EH (cell line): ENCODE measurements at places on chromosomes 1 and 21.

DNA sequence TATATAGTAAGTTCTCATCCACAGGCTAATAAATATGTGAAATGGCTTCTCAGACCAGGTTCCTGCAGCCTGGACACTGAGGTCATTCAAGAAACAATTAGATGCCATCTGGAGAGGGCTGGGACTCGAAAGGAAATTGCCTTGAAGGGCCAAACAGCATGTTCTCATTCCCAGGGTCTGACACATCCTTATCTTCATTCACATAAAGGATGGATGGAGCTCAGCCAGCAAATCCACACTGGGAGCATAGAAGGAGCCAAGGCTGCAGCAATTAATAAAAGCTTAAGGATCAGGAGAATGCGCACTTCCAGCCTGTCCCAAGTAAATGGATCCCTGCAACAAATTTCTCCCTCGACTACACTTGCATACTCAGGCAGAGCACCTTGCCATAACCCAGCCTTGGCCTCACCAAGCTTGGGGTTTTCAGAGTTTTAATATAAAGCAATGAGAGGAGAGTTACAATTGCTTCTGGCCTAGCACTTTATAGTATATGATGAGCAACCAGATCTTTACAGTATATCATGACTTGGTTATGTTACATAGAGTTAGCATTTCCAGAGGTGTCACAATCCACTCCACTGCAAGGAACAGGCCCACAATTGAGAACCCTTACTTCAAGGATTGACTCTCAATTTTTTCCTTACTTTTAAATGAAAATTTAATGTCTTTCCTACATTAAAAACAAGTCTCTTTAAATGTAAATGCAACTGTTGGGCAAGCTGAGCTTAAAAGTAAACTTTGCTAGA, 55.9 kb downstream of the BCAR3 start:
- DNase-seq, result peak; percentile 99

GRCh38 chr1:1597275-1597930, 2.5 kb downstream of the FNDC10 start:
- peak; percentile 46 for DNase-seq

DNA sequence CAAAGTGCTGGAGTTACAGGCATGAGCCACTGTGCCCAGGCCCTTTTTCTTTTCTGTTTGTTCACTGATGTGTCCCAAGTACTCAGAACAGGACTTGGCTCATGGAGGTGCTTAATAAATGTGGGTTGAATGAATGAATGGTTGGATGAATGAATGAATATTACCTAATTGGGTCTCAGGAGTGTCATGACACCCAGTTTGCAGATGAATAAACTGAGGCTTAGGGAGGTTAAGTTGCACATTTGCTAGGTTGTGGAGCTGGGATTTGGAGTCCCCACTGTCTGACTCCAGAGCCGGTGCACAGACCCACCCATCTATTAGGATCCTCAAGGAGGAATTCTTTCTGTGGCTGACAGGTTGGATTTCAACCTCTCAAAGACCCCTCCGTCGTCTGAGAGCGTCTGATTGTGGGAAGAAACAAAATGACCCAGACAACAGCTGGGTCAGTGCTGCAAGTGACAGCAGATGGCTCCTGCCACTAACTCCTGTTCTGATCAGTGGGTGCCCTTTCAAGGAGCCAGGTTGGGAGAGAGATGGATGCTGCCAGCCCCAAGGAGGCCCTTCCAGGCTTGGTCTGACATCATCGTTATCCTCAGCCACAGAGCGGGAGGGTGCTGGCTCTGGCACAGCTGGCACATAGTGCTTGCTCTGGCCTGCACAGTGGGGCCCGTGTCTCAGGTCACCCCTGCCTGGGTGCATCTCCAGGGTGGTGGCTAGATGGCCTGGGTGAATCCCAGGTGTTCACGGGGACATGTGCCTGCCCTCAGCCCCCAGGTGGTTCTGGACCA, 24.2 kb downstream of the ARHGEF10L start:
- no peak for DNase-seq

DNA sequence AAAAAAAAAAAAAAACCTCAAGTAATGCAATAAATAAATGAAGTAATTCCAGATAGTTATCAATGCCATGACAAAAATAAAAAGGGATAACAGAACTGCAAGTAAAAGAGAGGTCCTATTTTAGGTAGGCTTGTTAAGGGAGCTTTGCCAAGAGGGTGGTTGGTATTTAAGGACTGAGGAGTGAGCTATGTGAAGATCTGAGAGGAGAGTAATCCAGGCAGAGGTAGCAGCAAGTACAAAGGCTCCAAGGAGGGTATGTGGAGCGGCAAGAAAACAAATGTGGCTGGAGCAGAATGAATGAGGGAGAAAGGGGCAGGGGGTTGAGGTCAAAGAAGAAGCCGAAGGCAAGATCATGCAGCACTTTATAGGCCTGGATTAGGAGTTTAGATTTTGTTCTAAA, 59.9 kb upstream of the CDC42BPA start:
- DNase-seq, result no peak

GRCh38 chr1:202938287-202938925, 11.4 kb upstream of the KLHL12 start:
- no peak for DNase-seq

DNA sequence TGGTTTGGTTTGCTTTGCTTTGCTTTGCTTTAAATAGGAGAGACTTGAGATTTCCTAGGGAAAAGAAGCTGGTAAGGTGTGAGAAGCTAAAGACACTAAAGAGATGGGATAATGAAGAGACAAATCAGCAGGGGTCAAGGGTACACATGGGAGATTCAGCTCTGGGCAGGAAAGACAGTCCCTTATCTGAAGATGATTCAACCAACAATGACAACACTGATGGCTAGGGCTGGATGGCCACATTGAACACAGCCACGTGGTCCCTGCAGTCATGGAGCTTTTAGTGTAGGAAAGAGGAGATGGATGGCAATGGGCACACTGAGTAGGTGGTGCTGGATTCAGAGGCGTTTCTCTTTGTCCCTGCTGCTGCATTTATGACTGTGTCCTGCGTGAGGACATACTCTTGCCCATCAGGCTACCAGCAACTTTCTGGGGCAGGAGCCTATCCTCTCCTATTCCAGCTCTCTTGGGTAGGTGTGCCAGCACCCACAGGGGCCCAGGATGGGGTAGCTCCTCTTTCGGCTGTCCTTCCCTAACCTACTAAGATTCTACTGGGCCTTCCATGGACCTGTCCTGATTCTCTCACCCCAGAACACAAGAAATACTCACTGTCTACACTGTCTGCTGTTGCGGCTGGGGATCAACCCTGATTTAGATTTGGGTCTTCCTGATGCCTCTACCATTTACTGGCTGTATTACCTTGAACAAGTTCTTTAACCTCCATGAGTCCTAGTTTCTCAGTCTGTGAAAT, 1.4 kb upstream of the SHISA4 start:
- DNase-seq, result peak; percentile 19
